ENCODE measurements at places on chromosomes 13 and 19. TPM values are rescaled to one million over a fixed set of nuclear protein-coding genes. Genes with fewer than 3 reads are reported as not detected.

Gene ATP13A1
- 155 TPM for total RNA-seq

Gene KLK2
- total RNA-seq: 0.48 TPM

GRCh38 chr13:24228852-24229458 is 68.4 kb downstream of the SPATA13 start:
- H3K36me3 ChIP-seq: no peaks in the 10 kb centered on the region
- no peak overlapping the region for H3K4me3 ChIP-seq
- no peak overlapping the region for H3K27ac ChIP-seq
- H3K4me1 ChIP-seq: no peaks in the 10 kb centered on the region
- no peak for DNase-seq

Gene ZNF610
- 7.0 TPM for total RNA-seq

DNA sequence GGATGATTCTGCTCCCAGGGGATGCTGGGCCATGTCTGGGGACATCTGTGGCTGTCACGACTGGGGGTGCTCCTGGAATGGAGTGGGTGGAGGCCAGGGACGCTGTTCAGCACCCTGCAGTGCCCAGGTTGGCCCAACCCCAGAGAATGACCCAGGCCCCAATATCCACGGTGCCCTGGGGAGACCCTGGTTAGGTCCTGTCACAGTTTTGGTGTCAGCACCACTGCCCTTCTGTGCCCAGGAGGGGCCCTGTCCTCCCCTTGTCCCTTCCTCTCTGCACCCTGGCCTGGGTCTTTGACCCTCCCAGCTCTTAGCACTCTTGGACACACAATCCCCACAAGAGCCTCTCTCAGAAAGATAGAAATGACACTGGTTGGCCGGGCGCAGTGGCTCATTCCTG is 85.3 kb downstream of the GADD45B start:
- H3K27me3 ChIP-seq: no peaks in the 10 kb centered on the region
- H3K36me3 ChIP-seq: no peaks in the 10 kb centered on the region
- no peak for DNase-seq
- peaks cover 3% of the 10 kb centered on the region for H3K4me1 ChIP-seq
- no peak overlapping the region for H3K27ac ChIP-seq

All from breast epithelium (tissue), 4 donors.